Stimulated activated CD4-positive, alpha-beta T cell treated with anti-CD3 and anti-CD28 coated beads, Interleukin-4, amount 100 ng/mL, for 4 hours (primary cell): ENCODE measurements at places on chromosomes 3 and 15.

DNA sequence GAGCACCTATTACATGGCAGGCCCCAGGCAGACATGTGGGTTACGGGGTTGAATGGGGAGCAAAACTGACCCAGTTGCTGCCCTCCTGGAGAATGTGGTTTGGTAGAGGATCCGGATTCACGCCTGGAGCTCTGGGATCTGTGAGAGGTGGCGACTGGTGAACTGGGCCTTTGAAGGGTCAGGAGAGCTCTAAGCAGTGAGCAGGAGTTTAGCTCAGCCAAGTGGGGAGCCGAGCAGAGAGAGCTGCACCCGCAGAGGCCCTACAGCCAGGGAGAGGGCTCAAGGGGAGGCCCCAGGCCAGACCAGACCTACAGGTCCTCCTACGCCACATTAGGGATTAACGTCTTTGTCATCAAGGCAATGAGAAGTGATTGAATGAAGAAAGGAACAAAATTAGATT lies 179.8 kb upstream of the TLE3 start:
- DNase-seq, result no peak

- DNase-seq, result no peak
Observed at GRCh38 chr3:11690863-11691766, 47.4 kb upstream of the VGLL4 start.

GRCh38 chr15:49538520-49538919 lies 82.1 kb downstream of the FAM227B start:
- DNase-seq, result no peak

DNA sequence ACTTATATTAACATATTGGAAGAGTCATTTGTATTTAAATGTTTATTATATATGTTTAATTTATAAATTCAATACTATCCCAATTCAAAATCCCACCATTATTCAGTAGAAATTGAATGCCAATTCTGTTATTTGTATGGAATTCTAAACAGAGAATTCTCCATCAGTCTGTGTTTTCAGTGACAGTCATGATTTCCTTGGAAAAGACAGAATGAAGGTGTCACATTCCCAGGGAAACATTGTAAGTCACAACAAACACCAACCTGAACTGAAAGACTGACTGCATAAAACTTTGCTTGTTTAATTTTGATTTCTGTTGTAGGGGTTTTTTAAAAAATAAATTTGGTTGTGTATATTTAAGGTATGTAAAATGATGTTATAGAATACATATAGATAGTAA lies 769.8 kb upstream of the BCHE start:
- no peak for DNase-seq

DNA sequence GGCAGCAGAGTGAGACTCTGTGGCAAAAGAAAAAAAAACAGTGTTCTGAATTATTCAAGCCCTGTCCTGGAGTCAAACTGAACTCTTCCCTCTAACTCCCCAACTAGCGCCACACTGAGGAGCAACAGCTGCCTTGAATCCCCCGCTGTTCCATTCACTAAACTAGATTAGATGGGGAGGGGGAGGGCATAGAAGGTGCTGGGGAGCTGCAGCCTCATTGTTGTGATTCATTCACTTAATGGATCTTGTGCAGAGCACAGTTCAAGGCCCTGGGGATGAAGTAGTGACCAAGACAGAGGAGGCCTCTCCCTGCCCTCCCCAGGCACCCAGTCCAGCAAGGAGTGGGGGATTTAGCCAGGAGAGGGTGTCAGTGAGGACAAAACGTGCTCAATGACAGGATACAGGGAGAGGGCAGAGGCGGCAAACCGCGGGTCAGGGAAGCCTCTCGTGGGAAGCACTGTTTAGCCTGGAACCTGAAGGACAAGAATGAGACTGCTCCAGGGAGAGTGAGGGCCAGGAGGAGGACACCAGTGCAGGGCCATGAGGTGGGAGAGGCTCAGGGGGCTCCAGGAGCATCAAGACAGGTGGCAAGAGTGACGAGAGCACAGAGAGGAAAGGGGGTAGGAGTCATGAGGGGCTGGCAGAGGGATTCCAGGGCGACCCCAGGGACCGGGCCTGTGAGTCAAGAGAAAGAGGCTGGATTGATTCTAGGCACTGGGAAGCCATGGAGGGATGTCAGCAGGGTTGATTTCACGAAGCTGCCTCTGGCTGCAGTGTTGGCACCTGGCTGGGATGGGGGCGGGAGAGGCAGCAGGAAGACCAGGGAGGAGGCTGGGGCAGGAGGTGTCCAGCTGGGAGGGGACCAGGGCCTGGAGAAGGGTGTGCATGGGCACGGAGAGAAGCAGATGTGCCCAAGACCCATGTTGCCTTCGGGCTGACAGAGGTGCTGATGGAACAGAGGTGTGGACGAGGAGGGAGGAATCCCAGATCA lies 31.4 kb downstream of the ALS2CL start:
- no peak for DNase-seq

DNA sequence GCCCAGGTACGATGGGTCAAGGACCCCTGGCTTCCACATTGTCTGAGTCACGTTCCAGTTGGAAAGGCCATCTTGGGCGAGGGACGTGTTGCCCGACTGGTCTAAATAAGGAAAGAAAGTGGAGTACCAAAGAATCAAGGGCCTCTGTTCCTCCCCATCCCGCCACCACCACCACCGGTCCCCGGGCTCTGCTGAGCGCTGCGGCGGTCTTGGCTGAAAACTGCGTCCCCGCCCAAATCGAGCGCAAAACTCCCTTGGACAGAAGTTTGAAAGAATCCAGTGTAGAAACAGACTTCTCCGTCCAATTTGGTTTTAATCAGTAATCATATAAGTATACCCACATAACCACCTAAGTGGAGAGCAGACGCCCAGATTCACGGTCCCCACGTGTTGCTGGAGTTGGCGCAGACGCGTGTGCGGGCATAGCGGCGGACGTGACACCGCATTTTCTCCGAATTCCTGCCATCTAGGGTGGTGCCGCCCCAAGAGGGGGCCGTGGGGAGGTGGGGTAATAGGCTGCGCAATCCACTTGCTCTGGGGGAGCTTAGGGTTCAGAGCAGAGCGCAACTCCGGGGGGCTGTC lies 243.8 kb upstream of the TOPAZ1 start:
- DNase-seq, result peak; percentile 21

GRCh38 chr3:65342084-65342683 lies 654.4 kb upstream of the ADAMTS9 start:
- DNase-seq, result peak; percentile 4

- no peak for DNase-seq
Observed at GRCh38 chr3:35422836-35423601, 216.3 kb upstream of the ARPP21 start.

DNA sequence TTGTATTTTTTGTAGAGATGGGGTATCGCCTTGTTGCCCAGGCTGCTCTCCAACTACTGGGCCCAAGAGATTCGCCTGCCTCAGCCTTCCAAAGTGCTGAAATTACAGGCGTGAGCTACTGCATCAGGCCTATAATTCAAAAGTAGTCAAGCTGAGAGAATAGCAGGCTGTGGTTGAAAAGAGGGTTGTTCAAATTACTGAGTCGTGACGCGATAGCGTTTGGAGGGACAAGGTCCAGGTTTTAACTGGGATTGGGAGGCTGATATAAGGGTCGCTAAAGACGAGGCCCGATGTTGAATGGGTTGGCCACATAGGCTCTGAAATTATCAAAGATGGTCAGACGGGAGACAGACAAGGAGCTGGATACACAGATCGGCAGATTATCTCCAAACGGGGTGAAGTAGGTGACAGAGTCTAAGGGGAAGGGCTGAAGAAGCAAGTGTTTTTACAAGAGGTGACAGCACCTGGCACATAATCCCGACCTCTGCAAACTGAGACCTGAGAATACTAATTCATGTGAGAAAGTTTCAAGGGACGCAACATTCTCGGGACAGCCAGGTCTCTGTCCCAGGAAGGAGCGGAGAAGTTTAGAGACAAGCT lies 759 bp upstream of the ARID3B start:
- no peak for DNase-seq

GRCh38 chr15:25245801-25246622 lies 192.8 kb downstream of the UBE3A start:
- DNase-seq, result no peak

DNA sequence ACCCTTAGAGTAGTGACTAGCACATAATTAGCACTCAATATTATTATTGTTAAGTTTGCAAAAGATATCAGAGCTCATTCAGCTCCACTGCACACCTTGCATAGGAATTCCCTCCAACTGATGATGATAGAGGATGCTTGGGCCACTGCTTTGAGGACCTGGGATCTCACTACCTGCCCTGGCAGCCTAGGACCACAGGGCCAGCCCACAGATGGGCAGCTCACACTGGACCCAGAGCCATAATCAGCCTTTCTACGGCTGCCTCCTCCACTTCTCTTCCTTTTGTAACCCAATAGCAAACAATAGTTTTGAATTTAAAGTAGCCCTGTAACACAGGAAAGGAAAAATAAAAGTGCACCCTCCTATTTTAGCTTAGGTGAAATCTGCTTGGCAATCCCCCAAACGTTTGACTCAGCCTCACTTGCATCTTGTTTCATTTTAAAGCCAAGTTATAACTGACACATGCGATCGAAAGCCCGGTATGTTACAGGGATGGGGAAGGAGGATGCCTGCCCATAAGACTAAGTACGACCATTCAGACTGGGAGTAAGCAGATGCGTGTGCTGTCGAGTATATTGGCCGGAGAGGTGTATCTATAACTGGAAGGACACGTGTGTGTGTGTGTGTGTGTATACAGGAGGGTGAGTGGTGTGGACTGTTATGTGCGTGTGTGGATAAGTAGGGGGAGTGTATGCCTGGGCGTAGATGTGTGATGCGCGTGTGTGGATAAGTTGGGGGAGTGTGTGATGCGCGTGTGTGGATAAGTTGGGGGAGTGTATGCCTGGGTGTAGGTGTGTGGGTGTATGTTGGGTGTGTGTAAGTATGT lies 65.9 kb downstream of the CPN2 start:
- DNase-seq, result no peak

DNA sequence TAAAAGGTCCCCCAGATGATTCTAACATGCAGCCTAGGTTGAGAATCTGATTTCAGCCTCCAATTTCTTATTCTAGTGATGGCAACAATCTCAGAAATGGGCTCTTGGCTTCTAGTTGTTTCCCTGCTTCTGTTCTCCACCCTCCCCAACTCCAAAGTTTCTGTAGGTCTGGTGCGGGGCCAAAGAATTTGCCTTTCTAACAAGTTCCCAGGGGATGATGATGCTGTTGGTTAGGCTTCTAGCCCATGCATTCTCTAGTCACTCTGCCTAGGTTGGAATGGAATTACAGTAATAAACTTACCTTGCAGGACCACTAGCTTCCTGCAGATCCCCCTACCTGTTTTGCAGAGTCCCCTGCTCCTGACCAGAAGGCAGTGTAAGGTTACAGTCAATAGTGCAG lies 103.2 kb upstream of the PPP2R3A start:
- no peak for DNase-seq

DNA sequence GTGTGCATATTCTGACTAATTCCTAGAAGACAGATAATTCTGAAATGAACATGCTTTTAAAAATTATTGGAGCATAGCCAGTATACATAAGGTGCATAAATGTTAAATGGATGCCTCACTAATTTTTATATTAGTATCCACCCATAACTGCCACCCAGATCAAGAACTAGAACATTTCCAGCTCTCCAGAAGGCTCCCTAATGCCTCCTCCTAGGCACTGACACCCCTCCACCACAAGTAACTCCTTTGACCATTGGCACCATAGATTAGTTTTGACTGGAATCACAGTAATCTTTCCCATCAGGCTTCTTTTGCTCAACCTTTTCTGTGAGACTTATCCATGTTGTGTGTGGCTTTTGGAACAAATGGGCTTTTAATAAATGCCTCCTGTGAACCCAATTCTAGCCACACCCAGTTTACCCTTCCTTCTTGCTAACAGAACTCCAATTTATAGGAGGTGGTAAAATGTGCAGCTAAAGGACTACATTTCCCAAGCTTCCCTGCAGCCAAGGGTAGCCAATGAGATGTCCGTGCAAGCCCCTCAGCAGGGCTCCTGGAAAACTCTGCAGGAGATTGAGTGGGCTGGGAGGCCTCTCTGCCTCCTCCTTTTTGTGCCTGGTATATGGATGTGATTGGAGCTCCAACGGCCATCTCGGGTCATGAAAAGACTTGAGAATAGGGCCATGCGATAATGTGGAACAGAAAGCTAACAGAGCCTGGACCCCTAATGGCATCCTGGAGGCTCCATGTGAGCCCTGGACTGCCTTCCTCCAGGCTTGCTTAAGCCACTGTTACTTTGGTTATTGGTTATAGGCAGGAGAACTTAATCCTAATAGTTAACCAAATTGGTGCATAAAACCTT lies 322.6 kb upstream of the TLE3 start:
- DNase-seq, result no peak

GRCh38 chr3:50275996-50276761 lies 2.7 kb upstream of the LSMEM2 start:
- no peak for DNase-seq

- DNase-seq, result no peak
Observed at GRCh38 chr15:60945196-60945595, 283.9 kb downstream of the RORA start.

GRCh38 chr3:5134499-5134898 lies 12.4 kb downstream of the ARL8B start:
- no peak for DNase-seq

- no peak for DNase-seq
Observed at GRCh38 chr15:83892498-83892897, 238.6 kb downstream of the ADAMTSL3 start.

DNA sequence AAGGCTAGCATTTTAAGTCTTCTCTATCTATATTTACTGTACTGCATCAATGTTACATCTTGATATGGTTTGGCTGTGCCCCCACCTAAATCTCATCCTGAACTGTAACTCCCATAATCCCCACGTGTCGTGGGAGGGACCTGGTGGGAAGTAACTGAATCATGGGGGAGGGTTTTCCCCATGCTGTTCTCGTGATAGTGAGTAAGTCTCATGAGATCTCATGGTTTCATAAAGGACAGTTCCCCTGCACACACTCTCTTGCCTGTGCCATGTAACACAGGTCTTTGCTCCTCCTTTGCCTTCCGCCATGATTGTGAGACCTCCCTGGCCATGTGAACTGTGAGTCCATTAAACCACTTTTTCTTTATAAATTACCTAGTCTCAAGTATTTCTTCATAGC lies 161.5 kb downstream of the TBC1D5 start:
- DNase-seq, result no peak

DNA sequence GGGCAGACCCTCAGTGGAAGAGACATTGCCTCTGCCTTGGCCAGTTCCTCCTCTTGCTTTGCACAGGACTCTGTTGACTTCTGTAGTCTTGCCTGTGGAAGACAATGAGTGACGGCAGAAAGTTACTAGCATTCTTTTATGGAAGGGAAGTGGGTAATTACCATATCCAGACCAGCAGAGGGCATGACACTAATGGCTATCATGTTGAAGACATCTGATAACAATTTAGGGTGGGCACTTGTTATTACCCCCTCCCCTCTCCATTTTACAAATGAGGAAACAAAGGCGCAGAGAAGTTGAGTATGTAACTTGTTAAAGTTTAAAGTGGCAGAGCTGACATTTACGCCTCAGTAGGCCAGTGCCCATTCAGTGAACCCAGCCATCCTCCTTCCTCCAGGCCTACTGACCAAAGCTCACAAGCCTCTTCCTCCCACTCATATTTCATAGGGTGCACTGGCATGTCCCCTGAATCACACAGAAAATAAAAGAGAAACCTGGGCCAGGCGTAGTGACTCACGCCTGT lies 48.2 kb upstream of the FMN1 start:
- no peak for DNase-seq

- DNase-seq, result no peak
Observed at GRCh38 chr3:151275091-151275490, 3.3 kb downstream of the P2RY14 start.

- no peak for DNase-seq
Observed at GRCh38 chr3:115239717-115240116, 92.6 kb upstream of the ZBTB20 start.
